Mesenchymal stem cell (in vitro differentiated cells and primary cell): ENCODE measurements at places on chromosomes 3 and 15.

GRCh38 chr15:70118599-70118998 lies 20.9 kb upstream of the TLE3 start:
- no peak for DNase-seq
- H3K4me3 ChIP-seq: no peak overlapping the region
- no peak overlapping the region for H3K27ac ChIP-seq
- H3K36me3 ChIP-seq: no peaks in the 10 kb centered on the region
- peaks cover 39% of the 10 kb centered on the region for H3K27me3 ChIP-seq

DNA sequence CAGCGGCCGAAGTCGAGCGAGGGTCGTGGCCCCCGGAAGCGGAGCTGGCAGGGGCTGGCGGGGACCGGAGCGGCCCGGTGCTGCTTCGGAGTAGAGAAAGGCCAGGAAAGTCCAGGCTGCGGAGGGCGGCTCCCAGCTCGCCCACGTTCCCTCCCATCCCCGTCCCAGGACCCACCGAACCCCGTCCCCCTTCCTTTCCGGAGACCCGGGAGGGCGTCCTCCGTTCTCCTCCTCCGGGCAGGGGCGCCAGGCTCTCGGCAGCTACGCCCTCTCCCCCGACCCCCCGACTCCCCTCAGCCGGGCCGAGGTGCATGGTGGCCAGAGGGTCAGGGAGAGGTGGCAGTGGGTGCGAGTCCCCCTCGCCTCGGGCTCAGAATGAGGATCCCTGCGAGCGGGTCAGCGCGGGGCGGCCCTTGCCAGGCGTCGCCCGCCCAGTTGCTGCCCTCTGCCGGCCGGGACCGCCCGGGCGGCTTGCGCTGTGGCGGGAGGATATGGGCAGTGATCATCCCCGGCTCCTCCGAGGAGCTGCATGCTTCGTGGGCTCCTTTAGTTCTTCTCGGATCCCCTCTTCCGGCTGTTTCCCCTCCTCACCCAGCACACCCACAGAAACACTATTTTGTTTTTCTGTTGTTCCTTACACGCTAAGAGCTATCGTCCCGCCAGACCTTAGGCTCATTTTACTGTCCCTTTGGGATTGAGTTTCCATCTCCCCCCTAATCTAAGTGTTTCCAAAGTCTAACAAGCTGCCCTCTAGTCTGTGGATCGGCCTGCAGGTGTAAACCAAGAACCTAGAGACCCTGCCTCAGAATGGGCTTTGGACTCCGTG lies 744 bp upstream of the ALDH1A2 start:
- H3K27ac ChIP-seq: no peak overlapping the region
- H3K4me1 ChIP-seq: peaks cover 11% of the 10 kb centered on the region
- H3K4me3 ChIP-seq: peak overlapping the region; percentile 54
- DNase-seq: peak; percentile 44

- no peaks in the 10 kb centered on the region for H3K36me3 ChIP-seq
- H3K4me3 ChIP-seq: no peak overlapping the region
- H3K27me3 ChIP-seq: no peaks in the 10 kb centered on the region
- no peaks in the 10 kb centered on the region for H3K4me1 ChIP-seq
- peak; percentile 69 for DNase-seq
- no peak overlapping the region for H3K27ac ChIP-seq
Measured at GRCh38 chr3:69410301-69410700, 24.4 kb upstream of the FRMD4B start.

DNA sequence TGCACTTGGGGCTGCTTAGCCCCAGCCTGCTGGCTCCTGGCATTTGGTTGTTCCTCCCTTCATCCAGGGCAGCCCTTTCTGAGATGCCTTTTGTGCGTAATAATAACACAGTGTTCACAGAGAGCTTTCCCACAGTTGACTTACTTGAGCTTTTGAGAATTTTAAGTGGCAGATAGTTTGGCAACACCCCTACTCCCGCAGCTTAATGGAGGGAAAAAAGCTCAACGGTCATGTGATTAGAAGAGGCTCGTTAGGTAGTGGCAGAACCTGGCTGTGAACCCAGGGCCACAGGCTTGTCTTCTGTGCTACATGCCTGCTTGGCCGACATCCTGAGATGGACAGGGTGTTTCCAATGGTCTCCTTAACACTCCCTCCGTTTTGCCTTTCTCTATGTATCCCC lies 4.7 kb downstream of the KBTBD13 start:
- DNase-seq: no peak
- peaks cover 14% of the 10 kb centered on the region for H3K4me1 ChIP-seq
- H3K27ac ChIP-seq: no peak overlapping the region
- peaks cover 72% of the 10 kb centered on the region for H3K27me3 ChIP-seq
- no peak overlapping the region for H3K4me3 ChIP-seq
- H3K36me3 ChIP-seq: no peaks in the 10 kb centered on the region

GRCh38 chr15:89628806-89629715 lies 26.2 kb downstream of the KIF7 start:
- H3K4me1 ChIP-seq: no peaks in the 10 kb centered on the region
- H3K36me3 ChIP-seq: peaks cover 94% of the 10 kb centered on the region
- H3K4me3 ChIP-seq: no peak overlapping the region
